ENCODE measurements at places on chromosomes 2 and 18.

DNA sequence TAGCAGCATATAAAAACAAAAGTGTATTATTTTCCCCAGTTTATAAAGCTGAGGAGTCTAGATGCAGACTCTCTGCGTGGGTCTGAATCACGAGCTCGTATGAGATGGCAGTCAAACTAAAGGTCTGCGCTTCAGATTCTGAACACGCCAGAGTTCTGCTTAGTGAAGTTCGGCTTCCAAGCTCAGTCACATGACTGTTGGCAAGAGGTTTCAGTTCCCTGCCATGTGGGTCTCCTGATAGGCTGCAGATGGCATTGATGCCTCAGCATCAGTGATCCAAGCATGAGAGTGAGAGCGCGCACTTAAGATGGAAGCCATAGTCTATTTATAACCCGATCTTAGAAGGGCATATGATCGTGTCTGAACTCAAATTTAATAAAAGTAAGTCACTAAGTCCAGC is 242.8 kb upstream of the DOK6 start:
- no peak for DNase-seq

DNA sequence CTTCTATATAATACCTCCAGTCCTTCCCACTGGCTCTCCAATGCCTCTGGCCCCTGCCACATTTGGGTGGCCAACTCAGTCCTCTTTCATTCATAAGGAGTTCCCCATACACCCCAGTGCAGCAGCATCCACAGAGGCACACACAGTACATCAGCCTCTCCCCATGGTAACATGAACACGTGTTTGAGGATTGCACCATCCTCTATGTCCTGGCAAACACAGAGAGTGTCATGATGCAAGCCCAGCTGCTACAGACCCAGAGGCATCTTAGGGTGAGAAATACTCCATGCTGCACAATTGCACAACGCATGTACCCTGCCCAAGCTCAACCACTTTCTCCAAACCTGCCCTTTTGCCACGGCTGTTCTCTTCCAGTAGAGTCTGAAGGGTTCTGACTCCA is 11.5 kb downstream of the IGFBP5 start:
- no peak for DNase-seq

GRCh38 chr2:216959433-216959832 is 99.6 kb upstream of the TNP1 start:
- no peak for DNase-seq

GRCh38 chr2:20706786-20707185 is 39.8 kb downstream of the GDF7 start:
- no peak for DNase-seq

- DNase-seq, result no peak
Measured at GRCh38 chr2:72138011-72138881, 9.4 kb downstream of the CYP26B1 start.

GRCh38 chr2:14773696-14774095 is 141.2 kb downstream of the LRATD1 start:
- no peak for DNase-seq

DNA sequence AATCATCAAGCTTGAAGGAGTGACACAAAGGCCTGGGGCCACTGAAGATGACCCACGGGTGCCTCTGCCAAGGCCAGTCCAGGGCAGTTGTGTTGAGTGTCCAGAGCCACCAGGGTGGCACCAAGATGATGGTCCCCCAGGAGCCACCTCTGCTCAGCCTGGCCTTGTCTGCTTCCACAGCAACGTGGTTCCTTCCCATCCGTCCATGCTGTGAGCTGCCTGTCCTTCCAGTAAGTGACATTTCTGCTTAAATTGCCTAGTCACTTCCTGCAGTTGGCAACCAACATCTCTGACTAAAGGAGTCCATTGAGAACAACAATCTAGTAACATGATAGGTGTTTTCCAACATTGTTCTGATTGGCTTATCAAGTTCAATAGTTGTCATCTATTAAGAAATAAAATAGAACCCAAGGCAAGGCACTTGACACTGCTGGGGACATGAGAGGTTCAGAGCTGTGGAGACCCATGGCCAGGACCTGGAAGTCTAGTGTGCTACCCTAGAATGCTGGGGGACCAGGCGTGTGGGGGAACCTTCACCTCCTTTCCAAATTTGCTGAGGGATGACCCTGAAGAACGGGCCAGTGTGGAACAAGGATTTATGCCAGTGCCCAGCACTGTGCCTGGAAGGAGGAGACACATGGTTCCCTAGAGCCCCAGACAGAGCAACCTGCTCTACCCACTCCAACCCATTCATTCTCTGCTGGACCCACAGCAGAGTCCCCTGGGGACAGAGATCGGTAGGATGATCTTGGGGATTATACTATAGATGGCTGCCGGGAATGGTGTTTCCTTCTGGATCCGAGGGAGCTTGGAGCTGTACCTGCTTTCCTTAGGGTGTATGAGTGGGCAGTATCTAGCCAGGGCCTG is 98.9 kb upstream of the EPC2 start:
- DNase-seq, result no peak

GRCh38 chr2:199147216-199147615 is 310.5 kb downstream of the SATB2 start:
- DNase-seq, result no peak

DNA sequence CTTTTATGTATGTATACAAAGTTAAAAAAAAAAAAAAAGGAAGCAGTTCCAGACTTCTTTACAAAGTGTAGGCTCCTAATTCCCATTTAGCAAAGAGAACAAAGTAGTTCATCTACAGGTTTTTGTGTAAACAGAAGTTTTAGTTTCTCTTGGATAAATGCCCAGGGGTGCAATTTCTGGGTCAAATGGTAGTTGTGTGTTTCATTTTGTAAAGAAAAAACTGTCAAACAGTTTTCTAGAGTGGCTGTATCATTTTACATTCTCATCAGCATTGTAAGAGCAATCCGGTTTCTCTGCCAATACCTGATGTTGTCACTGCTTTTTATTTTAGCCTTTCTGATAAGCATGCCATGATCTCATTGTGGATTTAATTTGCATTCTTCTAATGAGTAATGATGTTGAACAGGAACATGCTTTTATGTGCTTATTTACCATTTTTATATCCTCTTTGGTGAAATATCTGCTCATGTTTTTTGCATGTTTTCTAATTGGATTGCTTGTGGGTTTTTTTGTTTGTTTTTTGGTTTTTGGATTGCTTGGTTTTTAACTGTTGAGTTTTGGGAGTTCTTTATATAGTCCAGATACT is 16.6 kb upstream of the PSME4 start:
- peak; percentile 26 for DNase-seq

- DNase-seq, result no peak
Measured at GRCh38 chr2:195044801-195045200, 612.2 kb upstream of the SLC39A10 start.

DNA sequence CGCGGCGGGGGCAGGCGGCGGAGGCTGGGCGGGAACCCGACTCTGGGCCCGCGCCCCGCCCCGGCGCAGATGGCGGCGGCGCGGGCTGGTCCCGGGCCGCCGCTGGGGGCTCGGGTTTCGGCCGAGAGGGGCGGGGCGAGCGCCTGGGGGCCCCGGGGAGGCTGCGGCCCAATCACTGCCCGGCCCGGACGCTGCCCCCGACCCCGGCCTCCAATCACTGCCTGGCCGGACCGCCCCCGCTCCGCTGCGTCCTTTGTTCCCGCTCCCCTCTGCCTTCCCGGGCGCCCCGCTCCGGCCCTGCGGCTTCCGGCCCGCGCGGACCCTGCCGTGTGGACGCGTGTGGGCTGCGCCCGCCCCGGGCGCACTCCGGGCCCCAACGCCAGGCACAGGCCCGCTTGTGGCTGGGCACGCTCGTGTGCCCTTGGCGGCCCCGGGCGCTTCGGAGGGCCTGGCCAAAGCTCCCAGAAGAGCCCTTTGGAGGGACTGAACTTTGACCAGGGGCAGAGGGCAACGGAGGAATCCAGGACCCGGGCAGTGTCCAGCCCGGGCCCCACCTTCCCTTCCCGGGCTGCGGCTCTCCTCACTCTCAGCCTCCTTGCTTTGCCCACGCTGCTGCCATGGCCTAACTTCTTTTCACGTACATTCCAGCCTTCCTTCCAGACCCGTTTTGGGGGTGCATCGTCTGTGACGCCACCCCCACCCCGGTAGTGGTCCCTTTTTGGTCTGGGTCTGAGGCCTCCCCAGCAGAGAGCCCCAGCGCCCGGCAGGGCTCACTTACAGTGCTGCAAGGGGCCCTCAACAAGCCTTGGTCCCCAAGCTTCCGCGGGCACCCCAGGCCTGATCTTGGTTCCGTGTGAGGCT is 27.1 kb upstream of the PTMA start:
- peak; percentile 93 for DNase-seq

- no peak for DNase-seq
Measured at GRCh38 chr2:127080226-127080937, 26.6 kb downstream of the BIN1 start.

GRCh38 chr2:230394301-230394700 is 21.7 kb upstream of the SP100 start:
- DNase-seq, result no peak

DNA sequence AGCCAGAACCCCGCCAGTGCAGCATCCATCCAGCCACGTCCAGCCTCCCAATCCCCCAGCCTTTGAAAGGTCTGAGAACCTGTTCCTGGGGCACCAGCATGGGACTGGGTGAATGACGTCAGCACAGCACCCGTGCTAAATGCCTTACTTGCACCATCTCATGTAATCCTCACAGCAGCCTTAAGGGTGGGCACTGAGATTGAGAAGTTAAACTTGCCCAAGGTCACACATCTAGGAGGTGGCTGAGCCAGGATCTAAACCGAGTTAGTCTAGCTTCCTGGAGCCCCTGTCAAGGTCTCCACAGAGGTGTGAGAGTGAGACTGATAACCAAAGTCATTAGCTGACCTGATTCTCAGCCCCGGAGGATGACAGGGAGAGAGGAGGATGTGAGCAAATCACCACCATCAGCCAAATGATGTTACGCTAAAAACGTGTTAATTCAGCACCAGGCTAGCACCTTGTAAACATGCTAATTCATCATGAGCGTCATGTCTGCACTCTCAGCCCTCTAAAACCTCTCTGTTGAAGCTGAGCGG is 4.6 kb downstream of the CD8A start:
- no peak for DNase-seq

DNA sequence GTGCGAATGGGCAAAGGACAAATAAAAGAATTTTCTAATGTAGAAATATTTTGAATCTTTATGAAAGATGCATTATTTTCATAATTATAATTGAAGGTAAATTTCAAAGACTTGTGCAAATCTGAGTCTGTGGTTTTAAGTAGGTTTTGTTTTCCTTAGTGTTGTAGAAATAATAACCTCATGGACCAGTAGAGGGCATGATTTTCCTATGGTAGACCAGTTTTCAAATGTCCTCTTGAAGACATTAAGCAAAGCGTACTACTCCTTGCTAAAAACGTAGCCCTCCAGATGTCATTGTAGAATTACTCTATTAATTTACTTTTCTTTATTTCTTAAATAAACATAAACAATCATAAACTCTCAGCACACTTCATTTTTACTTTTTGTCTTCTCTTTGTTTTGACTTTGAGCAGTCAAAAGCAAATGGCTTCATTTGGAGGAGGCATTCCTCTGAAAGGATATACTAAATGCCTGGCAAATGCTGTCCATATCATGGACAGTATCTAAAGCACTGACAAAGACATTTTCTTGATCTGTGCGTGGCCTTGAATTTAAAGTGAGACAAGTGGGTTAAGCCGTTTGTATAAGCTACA is 85.8 kb upstream of the FAM237A start:
- no peak for DNase-seq

GRCh38 chr2:144206019-144206418 is 313.9 kb downstream of the ZEB2 start:
- no peak for DNase-seq

GRCh38 chr2:18829976-18830375 is 240.6 kb upstream of the NT5C1B start:
- no peak for DNase-seq

- DNase-seq, result peak; percentile 1
Measured at GRCh38 chr2:22450831-22451230, 934.1 kb upstream of the KLHL29 start.

DNA sequence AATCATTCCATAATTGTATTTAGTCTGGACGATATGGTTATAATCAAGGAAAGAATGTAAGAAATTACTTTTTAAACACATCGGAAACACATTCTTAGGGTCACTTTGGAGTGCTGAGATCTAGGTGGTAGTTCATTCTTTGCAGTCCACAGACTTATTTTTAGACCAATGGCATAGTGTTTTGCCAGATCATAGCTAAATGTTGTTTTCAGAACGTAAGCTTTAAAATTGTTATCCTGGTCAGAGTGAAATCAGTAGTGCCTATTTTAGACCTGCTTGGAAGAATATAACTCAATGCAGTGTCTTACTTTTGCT is 4.3 kb downstream of the MYL12A start:
- DNase-seq, result no peak

DNA sequence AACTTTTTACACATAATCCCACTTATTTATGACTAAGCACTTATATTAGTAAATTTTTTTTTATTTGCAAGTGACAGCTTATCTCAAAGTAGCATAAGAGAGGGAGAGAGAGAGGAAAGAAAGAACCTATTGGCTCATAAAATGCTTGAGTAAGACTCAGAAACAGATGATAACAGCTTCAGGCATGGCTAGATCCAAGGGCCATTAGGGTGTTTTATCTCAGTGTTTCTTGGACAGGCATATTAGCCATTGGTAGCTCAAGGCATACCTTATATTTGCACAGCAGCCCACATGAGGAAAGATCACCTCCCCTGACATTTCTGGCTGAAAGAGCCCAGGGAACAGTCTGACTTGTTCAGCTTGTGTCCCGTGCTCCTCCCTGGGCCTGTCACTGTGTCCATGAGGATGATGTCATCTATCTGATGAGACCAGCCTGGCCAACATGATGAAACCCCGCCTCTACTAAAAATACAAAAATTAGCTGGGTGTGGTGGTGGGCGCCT is 64.4 kb downstream of the IL1R2 start:
- no peak for DNase-seq

DNA sequence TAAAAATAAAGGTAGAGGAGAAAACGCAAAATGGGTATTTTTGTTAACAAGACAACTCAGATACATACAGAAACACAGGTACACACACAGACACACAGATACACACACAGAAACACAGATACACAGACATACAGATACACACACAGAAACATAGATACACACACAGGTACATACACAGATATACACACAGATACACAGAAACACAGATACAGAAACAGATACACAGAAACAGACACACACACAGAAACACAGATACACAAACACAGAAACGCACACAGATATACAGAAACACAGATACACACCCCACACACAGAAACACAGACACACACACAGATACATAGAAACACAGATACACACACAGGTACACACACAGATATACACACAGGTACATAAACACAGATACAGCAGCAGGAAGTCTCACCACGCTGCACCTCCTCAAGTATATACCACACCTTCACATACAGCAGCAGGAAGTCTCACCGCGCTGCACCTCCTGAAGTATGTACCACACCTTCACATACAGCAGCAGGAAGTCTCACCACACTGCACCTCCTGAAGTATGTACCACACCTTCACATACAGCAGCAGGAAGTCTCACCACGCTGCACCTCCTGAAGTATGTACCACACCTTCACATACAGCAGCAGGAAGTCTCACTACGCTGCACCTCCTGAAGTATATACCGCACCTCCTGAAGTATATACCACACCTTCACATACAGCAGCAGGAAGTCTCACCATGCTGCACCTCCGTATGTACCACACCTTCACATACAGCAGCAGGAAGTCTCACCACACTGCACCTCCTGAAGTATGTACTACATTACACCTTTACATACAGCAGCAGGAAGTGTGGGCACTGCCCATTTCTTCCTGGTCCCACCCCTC is 250.5 kb downstream of the HDAC4 start:
- DNase-seq, result no peak

GRCh38 chr2:168085801-168086361 is 161.5 kb downstream of the STK39 start:
- no peak for DNase-seq
